ENCODE measurements at places on chromosomes 1 and 21.

- DNase-seq, result no peak
These were observed 43.1 kb downstream of the IL12RB2 start for GRCh38 chr1:67350783-67351182.

- DNase-seq, result no peak
These were observed 2604.8 kb upstream of the TPTE start for GRCh38 chr21:7916329-7917303.

- no peak for DNase-seq
These were observed 71.6 kb upstream of the CSF3R start for GRCh38 chr1:36554323-36554628.

DNA sequence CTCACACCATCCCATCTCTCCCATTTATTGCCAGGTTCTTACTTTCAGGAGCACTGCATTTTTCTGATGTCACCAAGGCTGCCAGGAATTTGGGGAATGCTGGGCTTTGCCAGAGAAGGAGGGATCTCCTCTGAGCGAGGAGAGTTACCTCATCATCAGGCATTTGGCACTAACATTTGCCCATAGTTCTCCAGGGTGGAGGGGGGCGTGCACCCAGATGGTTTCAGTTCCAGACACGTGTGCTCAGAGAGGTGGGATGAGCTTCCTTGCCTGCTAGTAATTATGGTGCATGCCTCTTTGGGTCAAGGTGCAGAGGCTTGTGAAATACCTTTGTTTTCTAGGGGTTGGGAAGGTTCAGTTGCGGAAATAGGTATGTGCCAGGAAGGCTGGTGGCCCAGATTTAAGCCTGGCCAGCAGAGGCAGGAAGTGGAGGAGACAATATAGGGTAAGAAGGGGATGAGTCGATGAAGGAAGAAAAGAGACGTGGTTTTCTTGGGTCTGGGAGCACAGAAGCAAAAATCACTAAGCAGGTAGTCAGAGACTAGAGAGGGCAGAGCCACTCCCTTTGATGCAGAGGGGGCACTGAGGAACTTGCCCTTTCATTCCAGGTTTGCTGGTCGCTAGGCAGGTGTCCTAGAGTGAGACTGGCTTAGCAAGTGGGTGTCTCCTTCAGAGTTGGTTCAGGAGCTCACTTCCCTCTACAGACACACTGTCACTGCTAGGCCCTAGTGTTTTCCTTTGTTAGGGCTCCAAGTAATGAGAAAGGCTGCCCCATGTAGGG is 7.2 kb downstream of the TUFT1 start:
- peak; percentile 90 for DNase-seq

DNA sequence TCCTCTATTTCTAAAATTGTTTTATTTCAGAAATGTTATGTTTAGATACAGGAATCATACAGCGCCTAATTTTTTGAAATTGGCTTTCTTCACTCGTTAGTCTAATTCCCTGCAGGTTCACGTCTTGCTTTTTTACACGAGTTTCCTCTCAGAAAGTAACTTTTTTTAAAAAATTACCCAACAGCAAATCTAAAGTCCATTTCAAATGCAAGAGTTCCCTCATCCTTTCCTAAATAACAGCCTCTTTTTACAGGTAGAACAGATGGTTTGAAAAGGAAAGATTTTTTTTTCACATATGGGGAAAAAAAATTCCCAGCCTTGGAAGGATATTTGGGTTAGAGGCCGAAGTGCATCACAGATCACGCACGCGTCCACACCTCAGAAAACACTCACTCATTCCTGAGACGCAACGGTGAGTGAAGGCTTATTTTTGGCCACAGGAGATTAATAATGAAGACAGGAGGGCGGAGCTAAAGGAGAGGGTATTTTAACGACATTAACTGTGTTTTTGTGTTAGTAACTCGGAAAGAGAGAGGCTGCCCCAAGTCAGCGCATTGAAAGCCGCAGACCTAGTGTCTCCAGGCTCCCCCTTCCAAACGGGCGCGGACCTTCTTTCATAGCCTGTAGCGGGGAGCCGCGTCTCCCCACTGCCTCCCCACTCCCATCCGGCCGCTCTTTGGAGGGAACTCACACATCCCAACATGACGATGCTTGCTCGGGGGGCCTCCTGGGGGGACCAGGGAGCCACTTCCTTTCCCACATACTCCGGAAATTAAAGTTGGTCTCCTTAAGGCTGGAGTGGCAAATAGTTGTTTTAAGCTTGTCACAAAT is 969 bp upstream of the RIPK4 start:
- no peak for DNase-seq

DNA sequence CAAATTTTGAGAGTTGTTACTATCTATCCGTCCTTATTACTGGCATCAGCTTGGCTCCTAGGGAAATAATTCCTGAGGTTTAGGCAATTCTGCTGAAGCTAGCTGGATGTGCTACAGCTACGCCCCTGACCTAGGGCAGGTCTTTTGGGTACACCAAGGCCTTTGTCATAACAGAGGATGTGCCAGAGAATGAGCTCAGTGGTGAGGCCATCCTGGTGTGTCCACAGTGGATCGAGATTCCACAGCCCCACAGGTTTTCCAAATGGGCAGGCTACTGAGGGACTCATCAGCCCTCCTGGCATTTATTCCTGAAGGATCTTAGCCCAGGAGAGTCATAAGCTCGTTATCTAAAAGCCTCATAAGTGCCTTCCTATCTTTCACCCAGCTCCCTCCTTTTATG is 475.2 kb upstream of the USP24 start:
- no peak for DNase-seq

- DNase-seq, result no peak
These were observed 12.2 kb downstream of the KIAA0319L start for GRCh38 chr1:35544976-35545375.

GRCh38 chr1:93573940-93574469 is 107.6 kb downstream of the BCAR3 start:
- no peak for DNase-seq

DNA sequence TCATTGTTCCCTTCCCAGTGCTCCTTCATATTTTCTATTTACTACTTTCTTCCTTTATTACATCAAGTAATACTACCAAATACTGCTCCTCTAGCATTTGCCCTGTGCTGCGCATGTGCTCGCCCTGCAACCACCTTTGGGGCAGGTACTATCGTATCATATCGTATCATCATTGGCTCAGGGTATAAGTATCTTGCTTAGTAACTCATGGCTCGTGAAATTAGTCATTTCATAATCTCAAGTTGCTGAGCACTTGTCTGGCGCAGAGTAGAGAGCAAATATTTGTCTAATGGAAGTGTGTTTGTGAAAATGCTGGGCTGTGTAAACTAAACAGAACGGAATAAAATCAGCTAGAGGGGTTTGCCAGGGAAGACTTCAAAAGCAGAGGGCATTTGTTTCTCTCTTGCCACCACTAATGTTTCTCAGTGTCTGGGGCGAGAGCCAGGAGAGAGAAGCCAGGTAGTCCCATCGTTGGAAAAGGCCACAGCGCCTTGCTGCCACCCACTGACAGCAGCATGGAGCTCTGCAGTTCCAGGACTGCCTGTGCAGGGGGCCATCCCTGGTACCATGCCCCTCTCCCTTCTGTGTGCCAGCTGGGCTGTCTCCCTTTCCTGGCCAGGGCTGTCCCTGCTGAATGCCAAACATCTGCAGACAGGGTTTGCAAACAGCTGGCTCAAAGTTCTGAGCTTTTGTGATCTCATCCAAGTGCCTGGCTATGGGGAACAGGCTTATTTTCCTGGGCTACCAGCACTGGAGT is 20.0 kb upstream of the CPT2 start:
- no peak for DNase-seq

DNA sequence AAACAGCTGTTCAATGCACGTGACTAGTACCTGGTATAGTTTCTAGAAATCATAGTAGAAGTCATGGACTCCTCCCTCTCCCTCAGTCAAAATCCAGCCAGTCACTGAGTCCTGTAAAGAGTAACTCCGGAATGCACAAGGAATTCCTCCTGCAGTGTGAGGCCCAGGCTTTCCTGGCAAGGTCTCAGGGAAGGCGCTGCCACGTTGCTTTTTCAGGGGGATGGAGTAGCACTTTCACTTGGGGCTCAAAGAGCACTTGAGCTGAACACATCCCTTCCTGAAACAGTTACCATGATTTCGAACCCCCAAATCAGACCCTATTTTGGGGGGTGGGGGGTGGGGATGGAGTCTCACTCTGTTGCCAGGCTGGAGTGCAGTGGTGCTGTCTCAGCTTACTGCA is 26.4 kb upstream of the LRRC8D start:
- DNase-seq, result no peak

- no peak for DNase-seq
These were observed 26.6 kb upstream of the EXO1 start for GRCh38 chr1:241821363-241821762.

- peak; percentile 31 for DNase-seq
These were observed 70.1 kb upstream of the NTPCR start for GRCh38 chr1:232880354-232880753.

GRCh38 chr1:150575072-150575489 is 4.3 kb downstream of the MCL1 start:
- no peak for DNase-seq

GRCh38 chr1:212699104-212699624 is 476 bp downstream of the BATF3 start:
- peak; percentile 87 for DNase-seq
